Activated gamma-delta T cell (primary cell): ENCODE measurements at places on chromosomes 16 and 17.

DNA sequence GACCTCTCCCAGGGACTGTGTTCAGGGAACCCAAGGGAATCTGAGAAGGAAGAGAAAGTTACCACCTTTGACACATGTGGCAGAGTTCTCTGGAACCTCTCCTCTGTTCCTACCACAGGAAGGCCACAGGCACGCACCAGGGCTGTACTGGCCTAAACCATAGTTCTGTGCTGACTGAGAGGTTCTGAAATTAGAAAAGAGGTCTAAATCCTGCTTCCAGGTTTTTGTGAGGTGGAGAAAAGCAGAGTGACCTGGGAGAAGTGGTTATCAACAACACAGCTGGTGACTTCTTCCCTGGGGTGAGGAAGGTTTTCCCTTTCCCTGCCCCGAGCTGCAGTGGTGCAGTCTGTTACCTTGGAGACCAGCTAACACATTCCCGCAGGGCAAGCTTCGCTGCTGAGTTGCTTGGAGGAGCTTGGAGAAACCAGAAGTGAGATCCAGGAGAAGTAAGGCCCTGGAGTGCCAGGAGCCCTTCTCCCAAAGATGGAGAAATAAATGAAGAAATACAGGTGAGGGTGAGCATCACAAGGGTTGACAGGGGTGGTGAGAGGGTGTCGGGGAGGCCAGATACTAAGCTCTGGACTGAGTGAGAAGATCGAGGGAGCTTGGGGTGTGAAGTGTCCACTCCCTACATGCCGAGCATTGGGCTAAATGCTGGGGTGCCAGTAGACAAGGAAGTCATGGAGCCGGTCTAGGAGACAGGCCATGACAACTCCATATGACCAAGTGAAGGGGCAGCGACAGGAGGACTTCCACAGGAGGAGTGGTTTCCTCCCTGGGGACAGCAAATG is at the start of gene VWA3A:
TSS of gene VWA3A (plus strand) at position 399 of the 791 bp plus-strand sequence. CDS start at position 496, 97 bp downstream.
- no peak for DNase-seq

DNA sequence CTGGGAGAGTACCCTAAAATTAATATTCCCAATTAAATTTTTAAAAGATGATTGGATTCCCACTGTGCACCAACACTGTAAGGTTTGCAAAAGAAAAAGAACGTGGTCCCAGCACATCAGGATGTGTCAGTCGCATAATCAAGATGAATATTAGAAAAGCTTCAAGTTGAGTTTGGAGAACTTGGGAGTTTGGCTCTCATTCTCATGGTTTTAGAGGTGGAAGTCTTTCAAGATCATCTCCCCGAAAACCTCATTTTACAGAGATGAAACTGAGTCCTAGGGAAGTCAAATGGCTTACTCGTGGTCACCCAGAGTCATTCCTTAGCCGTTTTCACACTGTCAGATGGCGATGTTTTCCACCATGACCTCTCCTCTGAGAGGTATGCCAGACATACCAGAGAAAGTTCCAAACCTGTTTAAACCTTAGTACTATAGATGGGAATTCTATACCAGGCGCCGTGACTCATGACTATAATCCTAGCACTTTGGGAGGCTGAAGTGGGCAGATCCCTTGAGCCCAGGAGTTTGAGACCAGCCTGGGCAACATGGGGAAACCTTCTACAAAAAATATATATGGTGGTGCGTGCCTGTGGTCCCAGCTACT is 1.2 kb downstream of the SEC14L1 start:
- no peak for DNase-seq

DNA sequence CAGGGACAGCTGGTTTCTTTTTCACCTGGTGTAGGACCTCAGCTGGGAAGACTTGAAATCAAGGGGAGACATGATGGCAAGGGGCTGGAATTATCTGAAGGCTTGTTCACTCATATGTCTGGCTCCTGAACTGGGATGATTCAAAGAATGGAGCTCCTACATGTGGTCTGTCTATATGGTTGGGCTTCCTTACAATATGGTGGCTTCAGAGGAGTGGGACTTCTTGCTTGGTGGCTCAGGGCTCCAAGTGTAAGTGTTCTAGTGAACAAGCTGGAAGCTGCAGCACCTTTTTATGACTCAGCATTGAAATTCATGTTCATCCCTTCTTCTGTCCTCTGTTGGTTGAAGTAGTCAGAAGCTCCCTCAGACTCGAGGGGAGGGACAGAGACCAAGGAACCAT is 127.9 kb downstream of the MSI2 start:
- no peak for DNase-seq

GRCh38 chr16:11429823-11430222 is 84.6 kb downstream of the RMI2 start:
- DNase-seq = no peak

DNA sequence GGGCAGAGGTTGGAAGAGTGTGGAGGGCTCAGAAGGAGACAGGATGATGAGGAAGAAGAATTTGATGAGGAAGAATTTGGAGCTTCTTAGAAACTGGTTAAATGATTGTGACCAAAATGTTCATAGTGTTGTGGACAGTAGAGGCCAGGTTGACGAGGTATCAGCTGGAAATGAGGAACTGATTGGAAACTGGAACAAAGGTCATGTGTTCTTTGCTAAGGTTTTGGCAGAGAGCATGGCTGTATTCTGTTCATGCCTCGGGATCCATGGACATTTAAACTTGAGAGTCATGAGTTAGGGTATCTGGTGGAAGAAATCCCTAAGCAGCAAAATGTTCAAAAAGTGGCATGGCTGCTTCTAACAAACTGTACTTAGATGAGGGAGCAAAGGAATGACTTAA is 19.3 kb downstream of the CHMP6 start:
- DNase-seq = no peak

DNA sequence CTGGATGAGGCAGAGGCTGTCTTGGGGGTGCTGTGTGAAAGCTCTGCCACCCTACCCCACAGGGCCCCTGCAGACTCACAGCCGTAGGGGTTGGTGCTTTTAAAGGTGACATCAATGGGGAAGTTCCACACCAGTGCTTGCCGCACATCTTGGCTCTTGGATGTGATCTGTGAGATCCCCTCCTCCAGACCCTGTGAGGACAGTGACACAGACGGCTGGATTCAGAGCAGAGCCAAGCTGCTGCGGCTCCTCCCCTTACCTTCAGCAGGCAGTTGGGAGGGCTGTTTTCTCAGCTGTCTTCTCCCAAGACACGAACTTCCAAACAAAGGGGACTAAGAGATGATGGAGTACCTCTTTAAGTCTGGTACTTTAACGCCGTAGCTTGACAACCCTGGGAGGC is 4.8 kb downstream of the B9D1 start:
- DNase-seq = no peak

- DNase-seq = no peak
These were observed 116.3 kb downstream of the USP22 start for GRCh38 chr17:20926532-20926931.

DNA sequence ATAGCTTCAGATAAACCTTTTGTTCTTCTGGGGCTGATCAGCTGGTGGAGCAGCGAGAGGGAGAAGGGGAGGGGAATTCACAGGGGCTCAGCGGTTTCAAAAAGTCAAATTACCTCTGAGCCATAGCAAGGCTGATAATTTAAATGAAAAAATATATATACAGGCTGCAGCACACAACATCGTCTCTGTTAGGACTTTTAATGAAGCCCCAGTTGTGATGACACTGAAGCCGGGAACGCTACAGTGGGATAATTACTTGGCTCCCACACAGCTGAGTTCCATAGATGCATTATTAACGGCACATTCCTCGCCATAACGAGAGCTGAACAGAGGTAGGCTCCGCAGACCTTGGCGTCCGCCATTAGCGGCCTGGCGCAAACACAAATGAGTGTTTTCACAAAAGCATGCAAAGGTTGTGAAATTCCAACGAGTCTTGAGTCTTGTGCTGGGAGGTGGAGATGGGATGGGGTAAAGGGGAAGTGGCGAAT is 216.0 kb downstream of the C16orf78 start:
- DNase-seq = no peak

- DNase-seq = no peak
These were observed 37.1 kb downstream of the C16orf87 start for GRCh38 chr16:46793841-46794240.

- DNase-seq = no peak
These were observed 325.7 kb upstream of the TBX2 start for GRCh38 chr17:61073799-61074513.

DNA sequence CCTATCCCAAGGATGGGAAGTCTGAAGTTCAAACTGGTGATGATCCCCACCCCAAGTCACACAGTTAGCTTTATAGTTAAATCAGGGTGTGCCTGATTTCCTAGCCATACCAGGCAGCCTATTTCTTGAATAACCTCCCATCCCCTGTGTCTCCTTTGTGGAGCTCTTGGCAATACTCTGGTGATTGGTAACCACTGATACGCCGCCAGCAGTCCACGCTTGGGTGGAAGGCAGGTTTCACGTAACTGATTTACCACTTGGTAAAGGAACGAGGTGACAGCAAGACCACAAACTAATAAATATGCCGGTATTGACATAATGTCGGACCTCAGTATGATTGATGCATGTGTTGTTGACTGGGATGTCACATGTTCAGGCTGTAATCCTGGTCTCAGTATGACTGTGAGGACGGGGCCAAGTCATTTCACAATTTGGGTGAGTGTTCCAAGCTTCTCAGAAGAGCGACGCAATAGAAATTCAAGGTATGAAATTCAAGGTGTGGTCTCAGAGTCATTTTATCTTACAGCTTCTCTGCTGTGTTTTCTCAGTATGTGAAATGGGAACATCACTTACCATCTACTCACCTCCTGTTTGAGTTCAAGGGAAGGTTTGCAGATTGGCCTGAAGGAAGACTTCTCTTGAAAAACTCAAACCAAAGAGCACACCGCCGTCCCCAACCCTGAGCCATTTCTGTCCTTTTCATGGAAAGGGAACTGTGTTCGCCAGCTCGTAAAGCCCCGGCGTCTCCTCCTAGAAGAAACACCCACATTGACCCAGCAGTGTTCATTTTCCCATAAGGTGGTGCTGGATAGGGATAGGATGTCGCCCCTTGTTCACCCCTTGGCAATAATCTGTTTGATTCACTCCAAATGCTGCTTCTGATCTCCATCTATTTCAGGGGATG is 678.9 kb downstream of the WWOX start:
- no peak for DNase-seq

- DNase-seq = no peak
These were observed 9.2 kb upstream of the PRKCB start for GRCh38 chr16:23826528-23827045.

GRCh38 chr17:74464730-74465377 is 1.6 kb upstream of the CD300A start:
- DNase-seq = no peak

DNA sequence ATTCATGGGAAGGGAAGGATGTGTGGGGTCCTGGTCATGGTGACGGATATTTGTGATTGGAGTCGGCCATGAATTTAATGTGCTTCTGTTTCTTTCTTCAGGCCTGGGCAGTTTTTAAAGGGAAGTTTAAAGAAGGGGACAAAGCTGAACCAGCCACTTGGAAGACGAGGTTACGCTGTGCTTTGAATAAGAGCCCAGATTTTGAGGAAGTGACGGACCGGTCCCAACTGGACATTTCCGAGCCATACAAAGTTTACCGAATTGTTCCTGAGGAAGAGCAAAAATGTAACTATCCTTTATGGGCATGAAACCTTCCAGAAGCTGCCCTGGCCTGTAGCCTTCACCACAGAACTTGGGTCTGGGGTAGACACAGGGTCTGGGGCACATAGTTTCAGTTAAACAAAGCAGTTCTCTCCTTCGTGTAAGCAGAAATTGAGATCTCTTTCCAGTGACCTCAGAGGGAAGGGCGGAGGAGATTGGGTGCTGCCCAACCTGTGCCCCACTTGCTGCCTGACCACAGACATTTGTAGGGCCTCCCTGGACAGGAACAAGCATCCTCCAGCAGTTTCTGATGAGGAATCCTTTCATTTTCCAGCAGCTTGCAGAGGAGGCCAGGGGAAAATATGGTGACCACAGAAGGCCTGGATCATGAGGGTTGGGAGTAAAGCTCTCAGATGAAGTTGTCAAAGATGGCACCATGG is 10.1 kb downstream of the IRF8 start:
- no peak for DNase-seq

DNA sequence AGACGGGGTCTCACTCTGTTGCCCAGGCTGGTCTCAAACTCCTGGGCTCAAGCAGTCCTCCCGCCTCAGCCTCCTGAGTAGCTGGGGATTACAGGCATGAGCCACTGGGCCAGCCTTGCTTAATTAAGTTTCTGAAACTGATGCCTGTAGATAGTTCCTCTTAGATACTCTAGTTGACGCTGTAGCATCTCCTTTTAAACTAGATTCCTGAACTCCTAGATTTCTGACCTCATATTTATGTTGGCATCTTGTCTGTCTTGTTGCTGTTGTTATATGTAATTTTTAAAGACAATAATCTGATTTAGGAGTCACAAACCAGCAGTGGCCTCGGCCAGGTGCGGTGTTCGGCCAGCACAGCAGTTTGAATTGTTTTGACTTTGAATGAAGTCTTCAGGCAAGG is 37.5 kb downstream of the DHRS7B start:
- DNase-seq = no peak

DNA sequence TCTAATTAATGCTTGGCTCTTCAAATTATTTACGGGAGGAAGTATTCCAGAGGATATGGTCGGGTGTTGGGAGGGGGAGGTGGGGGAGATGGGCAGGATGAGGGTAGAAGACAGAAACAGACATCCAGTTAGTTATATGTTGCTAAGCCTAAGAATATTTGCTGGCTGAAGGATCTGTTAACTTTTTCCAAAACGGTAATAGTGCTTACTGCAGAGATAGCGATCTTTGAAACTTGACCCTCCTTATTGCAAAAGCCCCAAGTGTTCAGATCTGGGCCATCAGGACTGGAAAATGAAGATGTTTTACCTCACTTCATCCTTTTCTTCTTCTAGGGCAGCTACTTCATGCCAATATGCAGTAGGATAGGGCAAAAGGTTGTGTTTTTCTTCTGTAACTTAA is 27.0 kb upstream of the MMD start:
- no peak for DNase-seq

- DNase-seq = no peak
These were observed 250.8 kb upstream of the FOXF1 start for GRCh38 chr16:86259499-86259898.

- DNase-seq = no peak
These were observed 112.0 kb upstream of the METRNL start for GRCh38 chr17:82967268-82968032.

- DNase-seq = no peak
These were observed 49.5 kb downstream of the BMERB1 start for GRCh38 chr16:15483857-15484256.

DNA sequence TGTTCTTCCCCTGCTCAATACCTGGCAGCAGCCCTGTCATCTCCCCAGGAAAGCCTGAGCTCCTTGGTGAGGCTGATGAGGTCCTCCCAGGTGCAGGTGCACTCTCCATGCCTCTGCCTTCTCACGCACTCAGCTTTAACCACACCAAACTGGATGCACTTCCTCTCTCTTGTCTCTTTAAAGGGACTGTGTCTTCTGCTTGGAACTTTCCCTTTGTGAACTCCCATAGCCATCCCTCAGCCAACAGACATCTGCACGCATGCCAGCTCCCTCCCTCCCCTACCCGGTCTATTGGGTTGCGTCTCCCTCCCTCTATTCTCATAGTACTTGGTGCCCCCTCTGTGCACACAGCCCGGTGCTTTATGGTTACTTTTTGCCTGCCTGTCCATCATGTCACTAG is 231.2 kb downstream of the MSI2 start:
- no peak for DNase-seq

GRCh38 chr17:77126519-77126918 is 14.2 kb upstream of the SEC14L1 start:
- no peak for DNase-seq
